ENCODE measurements at places on chromosomes 1 and 21.

DNA sequence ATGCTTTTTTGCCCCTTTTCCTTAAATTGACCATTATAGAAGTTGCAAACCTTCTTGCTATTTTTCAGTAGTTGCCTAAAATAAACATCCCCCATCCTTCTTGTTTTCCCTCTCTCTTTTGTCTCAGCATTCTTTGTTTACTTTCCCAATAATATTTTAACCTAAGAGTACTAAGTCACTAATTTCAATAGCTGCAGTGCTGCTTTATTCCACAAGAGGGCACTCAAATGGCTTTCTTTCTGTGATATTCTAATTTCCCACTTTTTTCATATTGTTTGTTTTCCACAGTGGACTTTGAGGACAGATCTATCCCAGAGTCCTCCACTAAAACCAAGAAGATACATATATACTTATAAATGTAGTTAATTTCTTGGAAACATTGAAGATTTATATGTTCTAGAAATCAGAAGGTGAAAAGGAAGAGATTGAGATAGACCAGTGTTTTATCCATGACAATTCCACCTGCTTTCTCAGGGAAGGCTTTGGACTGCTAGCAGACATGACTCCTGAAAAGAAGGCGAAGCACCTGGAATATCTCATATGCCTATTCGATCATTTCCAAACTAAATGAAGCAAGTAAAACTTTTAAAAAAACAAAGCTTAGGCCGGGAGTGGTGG, 104.8 kb upstream of the GRIK1 start:
- peak; percentile 27 for DNase-seq

DNA sequence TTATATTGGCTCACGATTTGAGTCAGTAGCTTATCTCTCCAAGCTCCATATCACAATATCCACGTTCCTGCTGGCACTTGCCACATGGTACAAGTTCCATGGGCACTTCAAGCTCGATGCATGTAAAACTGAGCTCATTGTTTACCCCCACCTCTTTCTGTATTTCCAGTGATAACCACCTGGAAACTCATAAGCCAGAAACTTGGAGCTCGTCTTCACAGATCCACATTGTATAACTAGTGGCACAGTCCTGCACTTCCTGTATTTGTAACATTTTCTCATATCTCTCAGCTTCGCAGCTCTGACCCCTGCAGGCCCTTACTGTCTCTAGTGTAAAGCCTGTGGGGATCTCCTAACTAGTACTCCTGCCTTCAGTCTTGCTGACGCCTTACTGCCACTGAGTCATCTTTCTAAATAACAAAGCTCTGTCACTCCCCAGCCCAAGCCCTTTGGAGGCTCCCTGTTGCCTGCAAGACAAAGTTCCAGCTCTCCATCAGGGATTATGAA, 6.5 kb upstream of the C2CD4D start:
- peak; percentile 91 for DNase-seq

DNA sequence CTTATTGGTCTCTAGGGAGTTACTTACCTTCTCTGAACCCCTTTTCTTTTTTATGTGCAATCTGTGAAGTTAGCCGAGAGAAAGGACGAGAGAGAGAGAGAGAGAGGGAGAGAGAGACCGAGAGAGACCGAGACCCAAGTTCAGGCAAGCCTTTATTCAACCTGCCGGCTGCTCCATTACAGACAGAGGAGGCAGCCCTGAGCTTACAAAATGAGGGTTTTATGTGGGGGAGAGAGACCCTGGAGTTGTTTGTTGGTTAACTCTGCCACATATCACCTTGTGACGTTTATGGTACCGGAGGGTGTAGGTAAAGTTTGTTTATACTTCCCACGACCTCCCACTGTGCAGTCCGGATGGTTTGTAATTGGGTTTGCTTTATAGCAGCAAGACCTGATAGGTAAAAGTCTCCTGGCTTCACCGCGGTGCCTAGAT, 1.5 kb upstream of the MCOLN3 start:
- DNase-seq, result no peak

DNA sequence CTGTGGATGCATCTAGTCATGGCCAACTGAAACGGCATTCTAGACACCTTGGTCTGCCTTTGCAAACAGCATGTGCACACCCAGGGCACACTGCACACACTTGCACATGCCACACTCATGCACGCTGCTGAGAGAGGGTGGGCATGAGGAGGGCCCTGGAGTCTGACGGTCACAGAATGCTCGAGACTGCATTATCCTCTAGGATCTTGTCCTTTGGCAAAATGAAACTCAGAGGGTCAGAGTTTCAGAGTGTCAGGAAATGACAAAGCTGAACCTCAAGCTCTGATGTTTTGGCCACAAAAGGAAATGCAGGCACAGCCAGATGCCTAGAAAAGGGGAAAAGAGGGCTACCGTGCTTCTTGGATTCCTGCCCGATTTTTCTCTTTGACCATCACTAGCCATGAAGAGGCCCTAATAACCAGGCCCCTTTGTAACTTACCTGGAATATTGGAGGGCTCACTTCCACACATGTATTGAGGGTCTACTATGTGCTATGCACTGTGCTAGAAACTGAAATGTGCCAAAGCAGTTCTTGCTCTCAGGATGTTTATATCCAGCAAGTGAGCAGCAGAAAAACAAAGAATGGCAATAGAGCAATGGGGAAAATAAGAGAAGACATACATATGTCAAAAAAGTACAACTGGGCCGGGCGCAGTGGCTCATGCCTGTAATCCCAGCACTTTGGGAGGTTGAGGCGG, 65.4 kb downstream of the TOMM20 start:
- peak; percentile 51 for DNase-seq

- DNase-seq, result peak; percentile 48
Measured at GRCh38 chr1:30727824-30728223, 4.4 kb upstream of the MATN1 start.

- DNase-seq, result no peak
Measured at GRCh38 chr1:185464777-185465176, 147.7 kb upstream of the IVNS1ABP start.

- DNase-seq, result no peak
Measured at GRCh38 chr1:19154876-19155275, 55.2 kb downstream of the UBR4 start.

DNA sequence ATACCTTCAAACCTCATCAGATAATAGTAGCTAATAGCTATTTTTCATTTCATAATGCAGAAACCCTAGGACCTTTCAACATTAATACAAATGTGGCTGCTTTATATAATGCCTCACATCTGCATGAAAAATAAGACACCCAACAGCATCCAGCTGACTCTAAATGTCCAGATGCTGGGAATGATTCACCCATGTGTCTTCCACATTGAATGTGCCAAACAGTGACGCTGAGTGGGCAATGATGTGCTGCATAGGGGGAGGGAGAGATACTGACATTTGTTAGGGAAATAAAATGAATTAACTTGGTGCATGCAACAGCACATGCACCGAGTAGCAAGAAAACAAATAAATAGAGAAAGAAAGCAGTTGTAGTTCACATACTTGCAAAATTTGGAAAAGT, 199.3 kb downstream of the DSCAM start:
- no peak for DNase-seq

DNA sequence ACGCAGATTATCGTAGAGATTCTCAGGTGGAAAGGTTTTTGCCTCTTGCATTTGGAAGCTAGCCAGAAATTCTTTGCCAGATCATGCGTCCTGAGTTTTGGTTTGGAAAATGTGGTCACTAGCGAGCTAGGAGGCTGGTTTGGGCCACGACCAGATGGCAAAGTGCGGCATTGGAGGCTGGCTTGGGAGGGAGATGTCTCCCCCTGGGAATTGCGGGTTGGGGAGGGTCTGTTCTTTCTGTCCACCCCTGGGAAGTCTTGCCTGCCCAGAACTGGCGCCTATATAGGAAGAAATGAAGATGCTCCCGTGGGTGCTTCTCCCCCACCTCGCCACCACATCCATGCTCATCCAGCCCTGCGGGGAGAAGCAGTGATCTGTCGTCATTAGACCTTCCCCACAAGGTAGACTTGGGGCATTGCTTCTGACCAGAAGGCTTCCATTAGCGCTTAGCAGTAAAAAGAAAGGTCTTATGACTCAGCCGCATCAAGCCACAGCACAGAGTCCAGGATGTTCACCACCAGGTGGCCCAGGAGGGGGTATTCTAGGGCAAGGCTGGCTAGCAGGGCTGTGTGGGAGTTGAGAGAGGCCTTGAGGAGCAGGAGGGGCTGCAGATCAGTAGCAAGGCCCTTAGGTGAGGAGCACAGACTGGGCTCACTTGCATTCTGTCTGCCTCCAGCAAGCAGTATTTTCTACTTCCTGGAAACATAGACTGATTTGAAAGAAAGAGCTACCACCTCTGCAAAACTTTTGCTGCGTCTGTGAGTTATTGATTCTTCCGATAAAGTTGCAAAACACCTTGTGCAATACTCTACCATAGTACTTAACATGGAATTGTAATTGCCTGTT, 1.5 kb upstream of the PTP4A2 start:
- peak; percentile 93 for DNase-seq

- no peak for DNase-seq
Measured at GRCh38 chr1:8356256-8357209, 38.6 kb downstream of the SLC45A1 start.

- DNase-seq, result no peak
Measured at GRCh38 chr1:151714820-151715725, 1.5 kb downstream of the CELF3 start.

DNA sequence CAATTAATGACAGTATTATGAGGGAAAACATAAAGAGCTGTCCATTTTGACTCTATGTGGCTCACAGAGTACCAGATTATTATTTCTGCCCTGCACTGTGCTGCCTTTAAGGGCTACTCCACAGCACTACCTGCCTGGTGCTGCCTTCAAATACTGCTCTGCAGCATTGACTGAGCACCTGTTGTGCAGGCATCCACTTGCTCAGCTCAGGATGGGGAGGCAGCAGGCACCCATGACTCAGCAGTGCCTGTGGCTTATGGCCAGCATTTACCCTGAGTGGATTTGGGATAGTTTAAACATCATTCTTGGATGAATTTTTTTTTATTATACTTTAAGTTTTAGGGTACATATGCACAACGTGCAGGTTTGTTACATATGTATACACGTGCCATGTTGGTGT, 953 bp upstream of the KPRP start:
- DNase-seq, result no peak

- peak; percentile 90 for DNase-seq
Measured at GRCh38 chr1:75723989-75724471, 479 bp upstream of the ACADM start.

DNA sequence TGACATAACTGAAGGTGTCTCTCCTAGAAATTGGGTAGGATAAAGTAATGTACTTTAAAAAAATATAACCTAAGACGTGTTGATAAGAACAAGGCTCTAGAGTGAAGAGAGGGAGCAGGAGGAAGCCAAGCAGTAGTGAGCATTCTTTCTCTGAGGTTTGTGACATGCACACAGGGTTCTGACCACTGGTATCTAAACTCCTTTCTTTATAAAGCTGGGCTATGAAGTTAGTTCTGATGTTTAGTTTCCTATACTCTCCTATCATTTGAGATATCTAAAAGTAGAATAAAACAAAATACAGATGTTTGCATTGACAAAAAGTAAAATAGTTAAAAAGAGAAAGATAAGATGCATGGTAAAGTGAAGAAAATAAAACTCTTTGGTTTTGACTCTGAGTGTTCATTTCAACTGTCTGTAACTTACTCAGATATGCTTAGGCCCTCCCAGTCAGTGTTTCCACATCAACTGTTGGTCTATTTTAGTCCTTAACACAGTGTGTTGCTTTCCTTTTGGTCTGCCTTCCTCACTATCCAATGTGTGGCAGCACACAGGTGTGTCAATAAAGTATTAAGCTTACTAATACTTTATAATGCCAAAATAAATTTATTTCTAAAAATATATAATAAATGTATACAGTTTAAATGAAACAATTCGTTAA, 543.5 kb downstream of the PTPRC start:
- no peak for DNase-seq

DNA sequence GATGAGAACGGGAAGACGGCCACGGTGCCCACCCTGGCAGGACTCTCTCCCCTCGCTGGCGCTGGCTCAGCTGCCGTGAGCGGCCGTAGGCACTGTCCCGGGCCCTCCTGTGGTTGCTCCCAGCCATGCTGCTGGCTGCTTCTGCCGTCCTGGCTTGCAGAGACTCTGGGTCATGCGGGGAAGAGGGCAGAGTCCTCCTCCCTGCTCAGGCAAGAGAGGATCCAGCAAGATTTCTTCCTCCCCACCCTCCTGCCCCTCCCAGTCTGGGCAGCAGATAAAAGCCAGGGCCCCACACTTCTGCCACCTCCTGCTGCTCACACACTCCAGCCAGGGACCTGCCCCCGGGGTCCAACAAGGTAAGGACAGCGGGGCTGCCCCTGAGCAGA, 60.1 kb downstream of the AGPAT3 start:
- DNase-seq, result no peak

- DNase-seq, result no peak
Measured at GRCh38 chr1:164601399-164602100, 42.6 kb downstream of the PBX1 start.

GRCh38 chr21:37101384-37101783, 28.3 kb downstream of the TTC3 start:
- DNase-seq, result peak; percentile 37

DNA sequence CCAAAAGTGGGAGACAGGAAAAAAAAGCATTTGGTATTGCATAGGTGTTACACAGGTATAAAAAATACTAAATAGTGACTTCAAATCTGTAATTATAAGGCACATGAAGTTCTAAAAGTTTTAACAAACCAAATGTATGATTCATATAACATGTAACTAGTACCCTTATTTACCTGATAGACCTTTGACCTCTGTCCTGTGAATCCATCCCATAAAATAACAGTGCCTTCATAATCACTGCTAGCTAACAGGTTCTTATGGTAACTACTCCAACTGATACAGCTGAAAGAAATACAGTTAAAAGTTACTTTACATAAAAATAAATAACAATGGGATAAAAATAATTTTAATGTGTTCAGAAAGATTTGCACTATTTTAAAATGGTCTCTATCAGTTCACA, 163.5 kb downstream of the COP1 start:
- DNase-seq, result no peak

GRCh38 chr21:30211071-30211470, 4.8 kb downstream of the CLDN8 start:
- DNase-seq, result no peak

DNA sequence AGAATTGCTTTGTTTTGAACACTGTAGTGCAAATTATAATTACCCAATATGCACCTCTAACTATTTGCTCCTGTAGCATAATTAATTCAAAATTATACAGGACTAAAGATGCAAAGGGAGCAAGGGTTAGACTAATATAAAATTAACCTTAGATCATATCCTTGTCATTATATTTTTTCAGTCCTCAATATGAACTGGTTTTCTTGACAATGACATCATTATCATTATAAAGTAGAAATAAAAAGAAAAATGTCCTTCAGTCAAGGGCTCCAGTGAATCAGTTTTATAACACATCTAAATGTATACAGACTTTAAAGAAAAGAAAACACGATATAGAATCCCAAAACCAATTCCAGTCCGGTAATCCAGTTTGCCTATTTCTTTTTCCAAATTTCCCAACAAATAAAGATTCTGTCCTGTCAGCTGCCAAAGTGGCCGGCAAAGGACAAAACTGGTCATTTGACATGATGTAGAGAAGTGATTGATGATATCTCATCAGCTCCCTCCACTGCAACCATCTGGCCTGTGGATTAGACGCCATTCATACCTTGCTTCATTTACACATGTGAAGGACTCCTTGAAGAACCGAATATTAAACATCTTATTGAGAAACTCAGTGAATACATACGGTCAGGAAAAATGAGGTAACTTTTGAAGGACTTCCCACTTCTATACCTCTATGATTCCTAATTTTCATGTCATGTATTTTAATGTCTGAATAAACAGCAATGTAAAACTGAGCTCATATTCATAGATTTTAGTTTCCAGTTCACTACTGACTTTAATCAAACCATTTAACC, 15.5 kb downstream of the DPYD start:
- DNase-seq, result no peak

- no peak for DNase-seq
Measured at GRCh38 chr1:30275926-30276764, 447.2 kb downstream of the MATN1 start.
